ENCODE measurements at places on chromosomes 4 and X.

DNA sequence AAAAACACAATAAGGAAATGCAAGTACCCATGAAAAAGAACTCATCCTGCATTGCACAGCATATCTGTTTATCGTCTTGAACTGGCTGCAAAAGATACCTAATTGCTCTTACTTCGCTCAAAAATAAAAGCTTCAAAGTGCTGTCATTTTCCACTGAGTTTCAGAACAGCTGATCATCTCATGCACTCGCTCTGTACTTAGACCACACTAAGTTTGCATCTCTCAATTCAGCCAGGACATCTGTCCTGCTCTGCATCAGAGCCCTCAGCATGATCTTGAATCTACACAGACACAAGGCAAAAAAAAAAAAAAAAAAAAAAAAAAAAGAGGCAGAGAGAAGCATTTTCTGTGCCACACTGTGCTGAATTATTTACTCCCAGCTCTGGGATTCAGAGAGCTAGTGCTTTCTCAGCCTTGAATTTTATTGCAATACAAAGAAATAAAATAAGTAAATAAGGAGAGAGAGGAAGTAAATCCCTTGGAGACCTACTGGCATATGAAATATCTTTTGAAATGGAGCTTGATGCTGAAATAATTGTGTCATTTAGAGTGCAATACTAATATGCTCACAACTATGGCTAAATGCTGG, 81.3 kb downstream of the PPP1R2C start:
- DNase-seq: no peak

GRCh38 chrX:136271300-136271699, 20.1 kb upstream of the MAP7D3 start:
- no peak for DNase-seq

- DNase-seq: no peak
Observed at GRCh38 chr4:165560941-165561340, 182.1 kb downstream of the CPE start.

DNA sequence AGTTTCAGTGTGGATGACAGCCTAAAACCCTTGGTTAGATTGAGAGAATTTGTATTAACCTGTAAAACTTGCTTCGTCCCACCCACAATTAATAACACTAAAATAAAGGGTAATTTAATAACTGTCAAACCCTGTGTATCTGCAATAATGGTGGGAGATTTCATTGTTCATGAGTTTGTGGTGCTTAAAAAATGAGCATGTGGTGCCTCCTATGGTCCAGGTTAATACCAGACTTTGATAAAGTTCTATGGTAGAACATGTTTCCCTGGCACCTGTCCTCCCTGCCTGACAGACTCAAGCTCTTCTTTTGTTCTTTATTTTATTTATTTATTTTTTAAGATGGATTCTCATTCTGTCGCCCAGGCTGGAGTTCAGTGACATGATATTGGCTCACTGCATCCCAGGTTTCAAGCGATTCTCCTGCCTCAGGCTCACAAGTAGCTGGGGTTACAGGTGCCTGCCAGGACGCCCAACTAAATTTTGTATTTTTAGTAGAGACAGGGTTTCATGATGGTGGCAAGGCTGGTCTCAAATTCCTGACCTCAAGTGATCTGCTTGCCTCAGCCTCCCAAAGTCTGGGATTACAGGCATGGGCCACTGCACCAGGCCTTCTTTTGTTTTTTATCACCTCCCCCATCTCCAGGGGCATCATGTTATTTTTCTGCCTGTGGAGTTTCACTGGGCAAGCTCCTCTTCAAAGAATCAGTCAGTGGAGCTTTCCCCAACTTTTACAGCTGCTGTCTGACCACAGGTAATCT, 289.2 kb downstream of the NR3C2 start:
- no peak for DNase-seq

DNA sequence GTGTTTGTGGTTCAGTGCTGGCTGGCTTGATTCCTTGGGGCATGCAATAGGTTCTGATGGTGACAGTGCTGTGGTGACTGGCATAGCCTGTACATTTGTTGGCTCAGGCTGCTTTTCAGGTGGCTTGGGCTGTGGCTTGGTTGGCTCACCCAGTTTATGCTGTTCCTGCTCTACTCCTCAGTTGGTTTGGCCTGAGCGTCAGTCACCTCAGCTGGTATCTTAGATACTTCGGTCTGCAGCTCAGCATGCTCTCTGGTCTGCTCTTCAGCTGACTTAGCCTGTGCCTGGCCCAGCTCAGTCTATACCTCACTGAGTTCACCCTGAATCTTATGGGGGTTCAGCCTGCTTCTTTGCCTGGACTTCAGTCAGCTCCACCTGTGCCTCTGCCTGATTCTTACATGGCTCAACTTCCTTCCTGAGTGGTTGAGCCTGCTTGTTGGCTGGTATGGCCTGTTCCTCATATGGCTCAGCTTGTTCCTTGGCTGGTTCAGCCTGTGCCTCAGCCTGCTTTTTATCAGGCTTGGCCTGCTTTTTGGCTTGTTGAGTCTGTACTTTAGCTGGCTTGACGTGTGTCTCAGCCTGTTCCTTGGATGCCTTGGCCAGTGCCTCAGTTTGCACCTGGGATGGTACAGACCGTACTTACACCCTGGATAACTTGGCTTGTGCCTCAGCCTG, 170.6 kb downstream of the MSN start:
- no peak for DNase-seq

DNA sequence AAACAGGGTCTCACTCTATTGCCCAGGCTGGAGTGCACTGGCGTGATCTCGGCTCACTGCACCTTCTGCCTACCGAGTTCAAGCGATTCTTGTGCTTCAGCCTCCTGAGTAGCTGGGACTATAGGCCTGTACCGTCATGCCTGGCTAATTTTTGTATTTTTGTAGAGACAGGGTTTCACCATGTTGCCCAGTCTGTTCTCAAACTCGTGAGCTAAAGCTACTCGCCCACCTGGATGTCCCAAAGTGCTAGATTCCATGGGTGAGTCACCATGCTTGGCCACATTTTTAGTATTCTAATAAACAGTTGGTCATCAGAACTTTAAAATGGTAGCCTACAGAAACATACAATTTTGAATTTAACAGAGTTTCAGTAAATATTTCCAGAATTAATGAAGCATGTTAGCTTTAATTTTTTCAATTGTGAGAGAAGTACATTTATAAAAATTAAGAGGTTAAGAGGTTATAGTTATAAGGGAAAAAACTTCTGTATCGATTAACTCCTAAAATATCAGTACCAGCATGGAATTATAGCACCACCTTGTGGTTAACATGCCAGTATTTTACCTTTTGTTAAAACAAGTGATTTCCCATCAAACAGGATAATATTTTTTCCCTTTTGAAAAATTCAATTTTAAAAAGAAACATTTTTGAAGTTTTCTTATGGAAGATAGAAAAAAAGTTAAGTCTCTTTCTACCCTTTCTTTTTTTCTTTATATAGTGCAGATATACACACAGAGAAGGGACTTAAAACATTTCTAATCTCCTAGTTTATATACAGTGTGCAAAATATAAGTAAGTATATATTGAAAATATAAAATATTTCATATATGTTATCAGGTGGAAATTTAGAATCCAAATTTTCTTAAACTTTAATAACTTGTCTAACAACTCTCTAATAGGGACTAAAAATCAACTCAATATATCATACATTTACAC, 35.4 kb downstream of the CEP44 start:
- no peak for DNase-seq

DNA sequence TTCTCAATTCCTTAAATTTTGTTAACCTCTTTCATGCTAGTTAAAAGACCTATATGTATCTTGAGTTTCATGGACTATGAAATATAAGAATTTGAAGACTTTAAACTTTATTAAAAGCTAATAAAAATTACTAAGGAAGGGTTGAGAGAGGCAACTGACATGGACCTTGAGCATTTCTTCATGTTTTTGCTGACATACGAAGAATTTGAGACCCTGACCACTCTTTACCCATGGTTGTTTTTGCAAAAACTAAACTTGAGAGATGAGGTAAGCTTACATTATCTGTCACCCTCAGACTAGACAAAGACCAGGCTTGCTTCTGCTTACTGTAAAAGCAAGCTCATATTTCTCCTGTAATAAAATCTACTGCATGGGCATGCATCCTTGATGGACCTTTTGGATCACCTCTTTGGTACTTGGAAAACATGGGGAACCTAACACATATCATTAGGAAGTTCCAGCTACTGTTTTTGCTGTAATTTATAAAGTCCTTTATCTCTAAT, 338.2 kb upstream of the PABPC4L start:
- DNase-seq: no peak

GRCh38 chrX:3532581-3533085, 180.8 kb downstream of the PRKX start:
- DNase-seq: no peak

GRCh38 chrX:46913667-46914066, 1.4 kb downstream of the JADE3 start:
- peak; percentile 9 for DNase-seq

DNA sequence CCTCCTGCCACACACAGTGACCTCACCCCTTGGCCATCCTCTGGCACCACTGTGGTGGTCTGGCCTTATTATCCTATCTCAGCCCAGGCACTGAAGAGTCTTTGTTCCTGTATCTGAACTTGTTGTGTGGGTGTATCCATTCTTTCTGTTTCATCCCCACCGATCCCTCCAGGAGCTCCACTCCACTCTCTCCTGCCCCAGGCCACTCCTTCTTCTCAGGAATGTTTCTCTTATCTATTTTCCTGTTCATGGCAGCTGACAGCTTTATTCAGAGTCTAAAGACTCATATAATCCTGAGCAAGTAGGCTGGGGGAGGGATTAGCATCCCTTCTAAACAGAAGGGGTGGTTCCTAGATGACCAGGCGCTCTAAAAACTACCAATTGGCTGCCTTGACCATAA, 150.0 kb downstream of the ANAPC10 start:
- no peak for DNase-seq

GRCh38 chr4:70624226-70624793, 4.2 kb upstream of the ENAM start:
- no peak for DNase-seq

DNA sequence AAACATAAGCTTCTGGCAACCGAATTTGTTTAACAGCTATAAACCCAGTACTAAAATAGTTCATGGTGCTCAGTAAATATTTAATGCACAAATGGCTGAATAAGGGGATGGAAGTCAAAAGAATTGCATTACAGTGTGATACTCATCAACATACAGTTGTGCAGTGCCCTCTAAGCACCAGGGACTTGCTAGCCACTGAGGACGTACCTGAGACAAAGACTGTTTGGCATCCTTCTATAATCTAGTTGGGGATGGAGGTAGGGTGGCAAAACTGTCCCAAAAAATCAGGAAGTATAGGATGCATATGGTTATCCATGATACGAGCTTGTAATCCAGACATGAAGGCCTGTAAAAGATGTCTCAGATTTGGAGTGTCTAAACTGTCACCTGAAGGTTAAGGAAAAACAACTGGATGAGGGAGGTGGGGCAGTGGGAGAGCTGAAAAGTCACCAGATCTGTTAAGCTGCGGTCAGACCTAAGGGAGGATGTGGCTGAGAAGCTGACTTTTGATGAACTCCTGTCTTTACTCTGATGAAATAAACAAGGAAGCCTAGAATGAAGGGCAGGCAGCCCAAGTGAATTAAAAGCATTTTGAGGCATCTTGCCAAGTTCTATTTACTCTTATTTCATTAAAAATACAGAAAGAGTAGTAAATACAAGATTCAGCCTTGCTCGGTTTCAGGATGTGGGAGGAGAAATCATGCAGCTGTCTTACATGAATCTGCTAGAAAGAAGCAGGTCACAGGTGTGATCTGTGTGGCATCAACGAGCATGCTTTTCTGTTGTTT, 12.0 kb upstream of the CD38 start:
- DNase-seq: no peak
